ENCODE measurements at places on chromosomes 11 and 22. TPM values are rescaled to one million over a fixed set of nuclear protein-coding genes. Genes with fewer than 3 reads are reported as not detected.

Gene C11orf52
- not detected for total RNA-seq

Gene BAD
- 58.2 TPM for total RNA-seq

Gene INS
- total RNA-seq, result not detected

Gene SCN4B
- 0.14 TPM for total RNA-seq

Gene CDON
- 16.9 TPM for total RNA-seq

Gene SERPING1
- total RNA-seq, result 10.8 TPM

Gene PRG3
- not detected for total RNA-seq

Gene GUCY1A2
- total RNA-seq, result 0.28 TPM

Gene PRAME
- total RNA-seq, result not detected

Gene CCDC73
- total RNA-seq, result not detected

Gene JRKL
- total RNA-seq, result 11.2 TPM

Gene OR5L2
- total RNA-seq, result not detected

Gene HTR3A
- total RNA-seq, result not detected

Gene RCOR2
- 4.3 TPM for total RNA-seq

Gene RTN4RL2
- 0.09 TPM for total RNA-seq

Gene DESI1
- total RNA-seq, result 9.0 TPM

Gene CHKA
- 9.0 TPM for total RNA-seq

Gene MS4A6E
- total RNA-seq, result not detected

Gene TMEM179B
- total RNA-seq, result 38.4 TPM

Gene KRTAP5-7
- not detected for total RNA-seq

Gene GTSE1
- 0.57 TPM for total RNA-seq

Gene CFAP300
- 11.0 TPM for total RNA-seq

Gene OR2AG1
- total RNA-seq, result not detected

Gene FAM227A
- total RNA-seq, result 1.6 TPM

Gene MUC6
- total RNA-seq, result not detected
